ENCODE measurements at places on chromosomes 2 and 18.

DNA sequence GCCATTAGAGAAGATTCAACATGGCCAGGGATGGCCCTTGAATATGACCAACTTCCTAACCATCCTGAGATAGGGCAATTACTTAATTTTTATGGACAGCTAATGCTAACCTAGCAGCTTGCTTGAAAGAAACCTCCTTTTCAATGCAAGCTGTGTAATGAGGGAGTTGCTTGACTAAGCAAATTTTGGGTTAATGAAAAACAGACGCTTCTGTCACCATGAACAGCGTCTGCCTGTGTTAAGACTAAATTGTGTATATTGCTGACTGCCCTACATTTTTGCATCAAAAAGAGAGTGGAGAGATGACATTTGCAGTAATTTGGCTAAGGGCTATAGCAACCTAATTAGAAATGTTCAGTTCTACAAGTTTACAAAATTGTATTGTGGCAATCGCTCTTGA is 319.2 kb upstream of the LRATD1 start:
- DNase-seq: no peak

DNA sequence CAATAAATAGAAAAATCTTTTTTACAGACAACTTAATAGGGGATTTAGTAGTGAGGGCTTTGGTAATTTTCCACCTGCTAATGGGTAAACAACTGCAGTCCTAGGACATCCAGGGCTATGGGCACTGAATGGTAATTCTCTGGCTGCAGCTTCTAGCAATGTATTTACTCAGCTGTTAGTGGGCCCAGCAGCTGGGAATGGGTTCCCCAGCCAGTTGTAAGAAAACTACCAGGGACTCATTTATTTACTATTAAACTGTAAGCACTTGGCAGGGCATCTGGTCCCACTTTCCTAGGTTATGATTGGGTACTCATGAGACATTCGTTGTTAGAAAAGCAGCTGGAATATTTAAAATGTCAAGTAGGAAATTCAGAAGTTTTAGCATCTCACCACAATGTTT is 363.8 kb upstream of the TRIB2 start:
- DNase-seq: no peak

GRCh38 chr2:168132389-168132788 is 115.0 kb downstream of the STK39 start:
- DNase-seq: no peak

DNA sequence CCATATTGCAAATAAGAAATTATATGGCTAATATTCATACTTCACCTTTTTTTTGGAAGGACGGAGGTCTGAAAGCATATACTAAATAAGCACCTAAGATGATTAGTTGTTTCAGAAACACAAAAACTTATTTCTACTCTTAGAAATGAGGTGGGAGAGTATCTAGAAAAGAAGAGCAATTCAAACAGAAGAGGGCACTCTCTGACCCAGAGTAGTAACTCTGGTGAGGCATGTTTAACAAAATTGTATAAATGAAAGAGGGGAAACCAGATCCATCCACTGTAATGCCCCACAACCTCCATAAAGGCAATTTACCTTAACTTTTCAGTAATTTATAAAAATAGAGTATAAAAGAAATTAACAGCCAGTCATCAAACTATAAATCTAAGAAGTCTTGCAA is 669.6 kb upstream of the VRK2 start:
- no peak for DNase-seq

DNA sequence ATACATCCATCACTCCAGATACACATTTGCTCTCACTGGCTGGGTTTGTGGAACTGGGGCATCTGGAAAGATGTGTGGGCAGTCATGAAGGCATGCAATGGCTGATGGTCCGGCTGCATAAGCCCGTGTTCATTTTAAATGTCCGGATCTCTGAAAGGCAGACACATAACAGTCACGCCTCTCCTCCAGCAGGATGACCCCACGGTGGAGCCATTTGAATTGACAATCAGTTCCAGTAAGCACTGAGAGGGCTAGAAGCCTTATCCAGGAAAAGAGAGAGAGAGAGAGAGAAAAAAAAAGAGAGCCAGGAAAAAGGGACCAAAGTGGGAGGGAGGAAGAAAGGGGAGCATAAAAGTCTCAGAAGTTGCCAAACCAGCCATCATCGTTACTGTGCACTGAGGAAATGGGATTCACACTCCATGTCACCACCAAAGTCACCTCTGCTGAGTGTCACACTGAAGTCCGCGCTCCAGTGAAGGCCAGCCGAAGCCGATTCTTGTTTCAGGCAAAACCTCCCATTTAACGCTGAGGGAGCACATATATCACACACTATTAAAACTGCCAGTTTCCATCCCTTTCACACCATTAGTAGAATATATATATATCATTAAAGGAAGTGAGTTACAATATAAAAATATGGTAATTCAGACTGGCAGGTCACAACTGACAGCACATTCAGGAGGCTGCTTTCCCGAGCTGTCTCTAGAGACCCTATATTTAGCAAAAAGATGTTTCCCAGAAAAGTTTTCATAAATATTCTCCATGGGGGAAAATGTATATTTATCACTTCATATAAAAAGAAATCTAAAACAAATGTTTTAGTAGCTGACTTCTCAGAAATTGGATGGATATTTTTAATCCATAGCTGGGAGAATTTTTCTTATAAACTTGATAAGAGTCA is 142.0 kb downstream of the ACTR3 start:
- DNase-seq: no peak

GRCh38 chr2:40164736-40165508 is 287.0 kb downstream of the SLC8A1 start:
- DNase-seq: no peak
